ENCODE measurements at places on chromosomes 4 and X.

GRCh38 chrX:45068569-45068968 is 132.1 kb downstream of the DIPK2B start:
- DNase-seq: no peak

- no peak for DNase-seq
These were observed 155.2 kb upstream of the PABPC5 start for GRCh38 chrX:91279479-91279878.

DNA sequence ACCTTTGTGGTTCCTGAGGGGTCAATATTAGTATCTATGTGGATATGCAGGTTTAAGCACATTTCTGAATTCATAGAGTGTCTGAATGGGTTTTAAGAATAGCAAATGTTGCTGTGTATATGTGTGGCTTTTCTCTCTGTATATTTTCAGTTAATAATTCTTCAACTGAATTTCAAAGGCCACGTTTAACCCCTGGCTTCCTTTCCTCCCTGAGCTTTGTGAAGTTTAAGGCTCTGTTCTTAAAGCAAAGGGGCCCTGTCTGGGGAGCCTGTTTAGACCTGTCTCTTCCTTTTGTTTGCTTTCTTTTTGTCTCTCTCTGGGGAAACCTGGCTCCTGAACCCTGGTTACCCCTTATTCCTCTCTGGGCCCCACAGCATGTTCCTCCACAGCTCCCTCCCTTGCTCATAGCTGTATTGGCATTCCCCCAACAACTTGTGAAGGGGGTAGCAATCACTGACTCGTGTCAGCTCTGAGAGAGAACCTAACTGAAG is 139.1 kb downstream of the COL4A6 start:
- DNase-seq: no peak

DNA sequence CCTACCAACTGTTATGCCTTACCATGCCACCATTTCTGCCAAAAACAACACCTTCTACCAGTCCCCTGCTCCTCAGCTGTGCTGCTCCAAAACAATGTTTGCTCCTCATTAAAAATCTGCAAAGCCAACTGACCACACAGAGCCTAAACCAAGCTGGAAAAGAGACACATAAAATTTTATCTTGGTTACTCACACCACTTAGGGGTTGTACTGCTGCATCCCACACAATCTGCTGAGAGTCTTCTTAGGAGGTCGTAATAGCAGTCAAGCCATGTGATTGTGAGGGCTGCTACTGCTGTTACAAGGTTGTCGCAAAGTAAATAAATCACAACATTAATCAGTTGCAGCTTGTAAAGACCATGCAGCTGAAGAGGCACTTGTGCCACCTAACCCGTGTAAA is 607.4 kb upstream of the FAM241A start:
- no peak for DNase-seq

DNA sequence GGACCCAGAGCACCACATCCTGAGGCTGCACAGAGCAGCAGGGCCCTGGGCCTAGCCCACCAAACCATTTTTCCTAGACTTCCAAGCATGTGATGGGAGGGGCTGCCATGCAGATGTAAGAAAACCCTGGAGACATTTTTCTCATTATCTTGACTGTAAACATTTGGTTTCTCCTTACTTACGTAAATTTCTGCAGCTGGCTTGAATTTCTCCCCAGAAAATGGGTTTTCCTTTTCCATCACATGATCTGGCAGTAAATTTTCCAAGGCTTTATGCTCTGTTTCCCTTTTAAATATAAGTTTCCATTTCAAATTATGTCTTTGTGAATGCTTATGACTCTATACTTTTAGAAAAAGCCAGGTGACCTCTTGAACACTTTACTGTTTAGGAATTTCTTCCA is 945.9 kb upstream of the NDST4 start:
- DNase-seq: no peak

- no peak for DNase-seq
These were observed 306.5 kb downstream of the PRDM5 start for GRCh38 chr4:120616041-120616440.

DNA sequence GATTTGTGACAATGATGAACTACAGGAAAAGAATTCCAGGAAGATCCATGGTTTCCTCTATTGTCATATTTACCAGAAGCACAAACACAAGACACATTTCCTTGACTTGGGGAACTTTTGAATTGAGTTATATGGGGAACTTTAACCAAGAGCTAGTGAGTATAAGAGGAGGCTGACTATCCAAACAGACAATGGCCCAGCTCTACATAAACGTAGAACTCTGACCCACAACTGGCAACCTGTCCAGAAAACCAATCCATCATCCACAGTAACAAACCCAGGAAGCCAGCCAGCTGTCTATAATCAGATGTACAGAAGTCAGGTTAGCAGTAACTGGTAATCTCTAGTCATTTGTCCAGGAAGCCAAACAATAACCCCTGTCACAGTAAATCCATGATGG is 167.0 kb upstream of the CPEB2 start:
- no peak for DNase-seq

GRCh38 chrX:123990169-123990568 is 28.7 kb downstream of the STAG2 start:
- DNase-seq: no peak

DNA sequence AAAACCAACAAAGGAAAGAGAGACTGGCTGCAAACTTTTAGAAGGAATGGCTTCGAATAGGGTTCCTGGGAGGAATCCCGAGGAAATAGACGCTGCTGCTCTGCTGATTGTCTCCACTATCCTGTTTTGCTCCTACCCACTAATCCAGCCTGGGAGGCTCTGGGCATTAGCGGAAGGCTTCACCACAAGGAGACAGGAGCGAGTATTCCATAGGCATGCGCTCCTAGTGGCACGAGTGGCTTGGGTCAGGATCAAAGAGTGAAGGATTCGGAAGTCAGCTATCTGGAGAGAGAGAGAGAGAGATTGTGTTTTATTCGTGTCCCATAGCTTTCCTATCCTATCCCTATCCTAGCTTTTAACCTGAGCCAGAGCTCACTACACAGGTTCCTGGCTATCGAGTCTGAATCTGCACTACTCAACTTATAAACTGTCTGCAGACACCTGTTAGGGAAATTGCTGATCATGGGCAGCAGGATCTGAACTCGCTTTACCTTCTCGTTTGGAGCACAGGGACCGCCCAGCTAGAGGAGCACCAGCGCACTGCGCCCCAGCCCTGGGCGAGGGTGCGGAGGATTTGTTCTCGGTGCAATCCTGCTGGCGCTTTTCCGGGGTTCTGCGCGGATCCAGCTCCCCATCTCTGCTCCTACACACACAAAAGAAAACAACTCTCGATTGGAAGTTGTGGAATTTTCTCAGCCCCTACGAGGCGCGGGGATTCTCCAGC is 740 bp upstream of the NPY2R start:
- DNase-seq: no peak

DNA sequence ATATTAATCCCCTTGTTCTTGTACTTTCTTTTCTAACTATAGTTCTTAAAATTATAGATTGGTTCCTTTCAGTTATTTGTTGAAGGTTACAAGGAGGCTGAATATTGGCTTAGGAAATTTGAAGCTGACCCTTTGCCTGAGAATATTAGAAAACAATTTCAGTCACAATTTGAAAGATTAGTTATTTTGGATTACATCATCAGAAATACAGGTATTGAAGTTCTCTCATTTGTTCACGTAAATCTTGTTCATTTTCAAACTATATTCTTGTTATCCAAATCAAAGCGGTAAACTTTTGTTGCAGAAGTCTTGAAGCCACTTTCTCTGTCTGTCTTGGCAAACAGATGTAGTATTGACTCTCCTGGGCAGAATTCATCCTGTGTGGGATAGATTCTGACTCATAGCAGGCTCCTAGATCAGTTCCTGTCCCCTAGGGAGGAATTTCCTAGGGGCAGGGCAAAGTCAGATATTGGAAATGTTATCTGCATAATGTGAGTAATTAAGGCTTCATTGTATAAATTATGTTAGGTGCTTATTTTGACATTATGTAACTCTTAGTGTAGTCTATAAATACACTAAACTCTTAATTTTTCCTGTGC is 25.2 kb downstream of the PI4K2B start:
- no peak for DNase-seq

DNA sequence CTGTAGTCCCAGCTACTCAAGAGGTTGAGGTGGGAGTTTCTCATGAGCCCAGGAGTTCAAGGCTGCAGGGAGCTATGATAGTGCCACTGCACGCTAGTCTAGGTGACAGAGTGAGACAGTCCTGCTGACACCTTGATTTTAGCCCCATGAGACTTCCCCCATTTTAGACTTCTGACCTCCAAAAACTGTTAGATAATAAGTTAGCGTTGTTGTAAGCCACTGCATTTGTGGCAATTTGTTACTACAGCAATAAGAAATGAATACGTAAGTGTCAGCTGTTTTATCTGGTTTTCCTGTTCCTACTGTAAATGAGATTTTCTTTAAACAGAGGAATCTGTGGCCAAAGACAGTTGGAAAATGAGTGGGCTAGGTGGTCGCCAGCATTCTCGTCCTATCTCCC is 83.9 kb downstream of the ARHGAP10 start:
- no peak for DNase-seq

DNA sequence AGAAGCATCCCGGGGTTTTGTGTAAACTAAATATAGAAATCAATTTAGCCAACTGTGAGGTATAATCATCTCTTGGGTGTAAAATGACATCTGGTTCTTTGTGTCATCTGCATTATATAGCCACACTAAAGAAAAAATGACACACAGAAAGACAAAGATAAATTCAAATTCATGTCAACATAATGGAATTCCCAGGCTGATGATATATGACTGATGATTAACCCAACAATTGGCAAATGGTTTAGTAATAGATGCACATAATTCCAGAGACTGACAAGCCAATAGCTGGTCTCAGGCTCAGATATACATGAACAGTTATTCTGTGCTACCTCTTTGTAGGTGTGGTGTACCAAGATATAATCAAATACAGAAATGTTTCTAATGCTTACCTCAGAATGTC is 375.4 kb upstream of the PITX2 start:
- no peak for DNase-seq

- DNase-seq: no peak
These were observed 115.6 kb upstream of the NKX1-1 start for GRCh38 chr4:1521821-1522361.

DNA sequence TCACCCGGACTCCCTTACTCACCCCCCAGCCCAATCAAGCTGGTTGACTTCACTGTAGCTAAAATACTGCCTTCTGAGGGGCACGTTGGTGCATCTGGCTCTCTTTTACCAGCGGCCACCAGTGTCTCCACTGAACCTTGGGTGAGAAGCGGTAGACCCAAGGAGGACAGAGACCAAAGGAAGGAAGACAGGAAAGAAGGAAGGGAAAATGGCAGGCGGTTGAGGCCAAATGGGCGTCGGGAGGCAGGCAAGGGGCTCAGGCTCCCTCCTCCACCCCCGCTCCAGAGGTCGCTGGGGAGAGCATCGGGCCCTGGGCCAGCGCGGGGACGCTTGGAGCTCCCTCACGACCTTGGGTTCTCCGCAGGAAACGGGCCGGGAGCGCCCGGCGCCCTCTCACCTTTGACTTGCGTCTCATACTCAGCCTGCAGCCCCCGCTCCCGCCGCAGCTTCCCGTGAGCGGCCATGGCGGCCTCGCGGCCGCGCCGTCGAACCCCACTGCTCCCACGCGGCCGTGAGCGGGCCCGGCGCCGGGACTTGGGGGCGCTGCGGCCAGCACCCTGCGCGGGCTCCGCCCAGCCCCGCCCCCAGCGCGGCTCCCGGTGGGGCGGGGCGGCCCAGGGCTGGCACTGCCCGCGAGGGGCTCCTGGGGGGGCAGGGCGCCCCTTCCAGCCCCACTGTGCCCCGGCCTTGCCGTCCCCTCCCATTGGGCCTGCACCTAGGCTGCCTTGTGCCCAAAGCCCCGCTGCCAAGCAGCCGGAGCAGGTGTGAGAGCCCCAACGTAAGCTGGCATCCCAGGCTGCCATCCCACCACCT is at the start of gene ARHGAP4:
ARHGAP4 (minus strand) TSS at position 526 of the 813 bp plus-strand sequence; CDS start at position 464, 62 bp downstream.
- no peak for DNase-seq

DNA sequence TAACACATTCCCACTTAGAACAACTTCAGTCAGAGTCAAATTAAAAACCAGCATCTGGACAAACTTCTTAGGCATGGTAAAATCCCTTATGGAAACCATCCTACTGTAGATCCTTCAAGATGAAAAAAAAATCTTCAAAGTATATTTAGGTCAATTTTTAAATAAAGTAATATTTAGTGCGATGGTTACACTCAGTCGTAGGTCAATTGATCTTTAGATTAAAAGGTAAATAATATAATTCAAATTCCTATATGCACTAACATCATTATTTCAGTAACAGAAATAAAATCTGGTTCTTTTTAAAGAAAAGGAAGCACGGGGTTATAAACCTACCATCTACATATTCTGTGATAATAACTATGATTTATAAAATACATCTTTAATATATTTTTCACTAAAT is at the start of gene UGT2A2:
UGT2A2 (minus strand) TSS at position 101 of the 400 bp plus-strand sequence; CDS start at position 99, 2 bp downstream.
- DNase-seq: no peak

GRCh38 chrX:101397779-101398178 is 7.0 kb downstream of the RPL36A start:
- no peak for DNase-seq

GRCh38 chr4:25032126-25032525 is 1.4 kb upstream of the LGI2 start:
- DNase-seq: no peak

- DNase-seq: peak; percentile 37
These were observed 111.5 kb downstream of the AFAP1 start for GRCh38 chr4:7828011-7828720.

DNA sequence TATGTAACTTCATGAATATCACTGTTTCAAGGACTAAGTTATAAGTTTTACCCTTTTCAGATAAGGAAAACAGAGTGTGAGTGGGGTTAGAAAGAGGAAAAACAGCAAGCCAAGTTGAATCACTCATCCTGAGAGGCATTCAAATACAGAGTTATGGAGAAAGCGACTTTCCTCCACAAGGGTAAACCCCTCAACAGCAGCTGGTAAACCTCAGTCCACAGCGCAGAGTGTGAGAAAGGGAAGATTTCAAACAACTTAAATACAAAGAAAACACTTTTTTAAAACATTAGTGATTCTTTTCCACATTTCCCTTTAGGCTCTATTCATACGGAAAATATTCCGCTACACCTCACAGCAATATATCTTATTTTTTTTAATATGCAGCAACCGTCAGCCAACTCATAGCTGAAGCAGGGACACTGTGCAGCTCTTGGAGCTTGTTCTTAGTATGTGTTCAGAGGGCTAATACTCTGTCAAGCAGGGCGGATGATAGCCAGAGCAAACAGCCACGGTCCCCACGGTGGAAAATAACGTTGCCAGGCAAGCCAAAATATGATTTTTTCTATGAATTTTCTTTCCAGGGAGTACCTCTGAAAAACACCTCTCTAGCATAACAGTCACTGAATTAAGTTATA is 488.9 kb upstream of the FAT1 start:
- DNase-seq: no peak

GRCh38 chrX:25976683-25977310 is 161.3 kb upstream of the MAGEB18 start:
- DNase-seq: no peak

GRCh38 chr4:99457270-99457669 is 22.1 kb upstream of the ADH7 start:
- no peak for DNase-seq

DNA sequence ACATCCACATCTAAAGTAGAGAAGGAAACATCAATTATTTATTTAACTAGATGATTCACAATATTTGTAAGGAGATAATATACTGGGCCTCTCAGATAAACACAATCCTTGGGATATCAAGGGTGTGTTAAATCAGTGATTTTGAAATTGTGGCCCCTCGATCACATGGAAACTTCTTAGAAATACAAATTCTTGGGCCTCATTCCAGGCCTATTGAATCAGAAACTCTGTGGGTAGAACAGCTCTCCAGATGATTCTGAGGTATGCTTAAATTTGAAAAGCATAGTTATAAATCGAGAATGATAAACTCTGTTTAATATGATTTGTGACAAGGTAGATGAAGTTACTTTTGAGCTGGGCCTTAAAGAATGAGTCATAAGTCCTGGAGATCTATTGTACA is 64.3 kb upstream of the GPR174 start:
- no peak for DNase-seq
